ENCODE measurements at places on chromosomes 16 and 17. TPM values are rescaled to one million over a fixed set of nuclear protein-coding genes. Genes with fewer than 3 reads are reported as not detected.

KCTD11 gene
- total RNA-seq: 13.8 TPM

TP53TG3C gene
- total RNA-seq: 0.24 TPM

VMO1 gene
- total RNA-seq: 1.1 TPM

TMC8 gene
- total RNA-seq: 0.22 TPM

CTRB2 gene
- not detected for total RNA-seq

TCF25 gene
- total RNA-seq: 76.8 TPM

PRR35 gene
- total RNA-seq: 0.16 TPM

DRC3 gene
- 2.2 TPM for total RNA-seq

GRAP gene
- total RNA-seq: 0.38 TPM

C17orf113 gene
- total RNA-seq: 0.70 TPM
